ENCODE measurements at places on chromosomes 16 and 17.
A peak's percentile ranks its signal among the peaks of the same experiment; 100 is the strongest.

- DNase-seq: no peak
These were observed 19.3 kb upstream of the ITGA3 start for GRCh38 chr17:50036455-50037261.

- DNase-seq: no peak
These were observed 224.2 kb downstream of the BCAS3 start for GRCh38 chr17:60901806-60902205.

DNA sequence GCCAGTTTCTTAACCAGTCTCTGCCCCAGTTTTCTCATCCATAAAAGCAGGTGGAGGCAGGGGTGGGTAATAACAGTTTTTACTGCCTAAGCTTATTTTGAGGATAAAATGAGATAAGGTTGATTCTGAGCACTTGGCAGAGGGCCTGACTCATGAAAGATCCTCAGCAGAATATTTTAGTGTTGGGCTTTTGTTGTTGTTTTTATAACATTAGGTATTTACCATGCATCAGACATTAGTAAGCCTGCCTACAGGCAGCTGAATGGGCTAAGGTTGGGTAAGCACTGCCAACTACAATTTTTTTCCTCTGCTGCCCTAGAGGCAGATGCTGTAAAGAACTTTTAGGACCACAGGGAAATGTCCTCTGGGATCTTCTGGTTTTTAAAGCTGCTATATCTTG lies 43.1 kb downstream of the SCNN1G start:
- no peak for DNase-seq

GRCh38 chr17:16443511-16444257 lies 28.3 kb downstream of the TRPV2 start:
- DNase-seq: no peak

GRCh38 chr16:81604960-81605383 lies 160.4 kb downstream of the CMIP start:
- no peak for DNase-seq

- DNase-seq: no peak
These were observed 39.4 kb downstream of the TUBD1 start for GRCh38 chr17:59853168-59853918.

DNA sequence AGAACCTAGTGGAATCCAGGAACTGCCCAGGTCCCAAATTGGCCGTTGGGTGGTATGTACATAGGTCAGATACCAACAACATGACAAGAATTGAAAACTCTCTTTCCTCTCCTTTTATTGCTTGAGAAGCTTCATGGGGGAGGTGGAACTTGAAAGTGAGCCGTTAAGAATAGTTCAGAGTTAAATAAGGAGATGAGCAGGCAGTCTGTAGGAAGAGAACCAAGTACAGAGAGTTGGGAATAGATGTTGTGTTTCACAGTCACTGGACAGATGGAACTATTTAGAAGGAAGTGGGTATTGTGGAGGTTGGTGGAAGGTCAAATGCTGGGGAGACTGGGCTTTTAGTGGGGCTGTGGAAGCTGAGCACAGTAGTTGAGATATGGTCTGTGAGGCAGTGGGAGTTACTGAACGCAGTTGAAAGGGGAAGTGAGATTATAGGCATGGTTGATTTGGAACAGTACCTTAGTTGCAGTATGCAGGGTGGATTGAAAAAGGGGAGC lies 26.4 kb downstream of the ARHGAP44 start:
- DNase-seq: no peak

DNA sequence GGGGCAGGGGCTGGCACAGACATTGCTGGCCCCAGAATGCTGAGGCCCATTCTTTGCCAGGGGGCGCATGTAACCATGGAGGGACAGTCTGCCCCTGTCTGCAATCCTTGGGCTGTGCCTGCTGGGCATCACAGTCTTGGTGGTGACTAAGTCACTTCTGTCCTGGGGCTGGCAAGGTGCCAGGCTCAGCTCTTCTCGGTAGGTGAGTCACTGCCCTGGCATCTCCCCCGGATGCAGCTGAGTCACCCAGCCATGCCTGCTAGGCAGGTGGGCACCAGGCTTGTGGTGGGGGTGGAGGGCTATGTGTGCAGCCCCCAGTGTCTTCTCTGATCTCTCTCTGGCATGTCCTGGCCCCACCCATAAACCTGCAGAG lies 5.6 kb downstream of the RARA start:
- peak; percentile 63 for DNase-seq

GRCh38 chr17:28726226-28726626 lies at the start of gene TLCD1:
Gene TLCD1 (minus strand): TSS chr17:28726233. CDS start chr17:28726097, 136 bp downstream.
- no peak for DNase-seq

DNA sequence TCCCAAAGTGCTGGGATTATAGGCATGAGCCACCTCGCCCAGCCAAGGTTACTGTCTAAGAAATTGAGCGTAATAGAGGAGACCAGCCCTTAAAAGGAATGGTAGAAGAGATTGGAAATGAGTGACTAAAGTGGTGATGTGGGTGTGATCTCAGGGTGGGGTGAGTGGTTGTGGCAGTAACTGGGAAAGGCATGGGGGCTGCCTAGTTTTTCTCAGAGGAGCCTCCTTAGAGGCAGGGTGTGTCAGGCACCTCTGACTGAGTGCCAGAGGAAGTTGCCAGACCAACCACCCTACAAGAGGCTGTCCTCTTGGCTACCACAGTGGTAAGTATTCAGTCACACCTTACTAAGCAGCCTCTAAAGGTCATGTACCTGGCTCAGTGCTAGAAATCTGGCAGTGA lies 8.9 kb downstream of the DUS2 start:
- no peak for DNase-seq

- DNase-seq: no peak
These were observed 18.6 kb downstream of the CIBAR2 start for GRCh38 chr16:85093705-85094104.

- no peak for DNase-seq
These were observed 28.2 kb upstream of the TNFRSF13B start for GRCh38 chr17:16999931-17000625.

GRCh38 chr17:1315891-1316403 lies 36.5 kb downstream of the TRARG1 start:
- no peak for DNase-seq

DNA sequence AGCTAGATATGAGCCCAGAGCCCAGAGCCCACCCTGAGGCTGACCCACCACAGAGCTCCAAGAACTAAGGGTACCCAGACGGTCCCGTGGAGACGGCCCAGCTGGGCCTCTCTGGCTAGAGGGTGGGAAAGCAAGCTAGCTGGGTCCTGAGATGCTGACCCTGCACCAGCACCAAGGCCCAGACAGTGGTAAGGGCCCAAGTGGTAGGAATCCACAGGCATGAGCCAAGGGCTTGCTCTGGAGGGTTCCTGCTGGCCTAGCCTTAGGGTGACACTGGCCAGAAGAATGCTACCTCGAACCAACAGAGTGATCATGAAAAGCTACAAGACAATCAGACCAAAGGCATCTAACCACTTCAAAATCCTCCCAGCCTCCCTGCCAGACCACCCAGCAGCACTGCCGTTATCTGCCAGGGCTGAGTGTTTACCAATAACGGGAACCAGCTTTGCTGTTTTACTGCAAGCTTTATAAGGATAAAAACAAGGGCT lies 13.2 kb downstream of the HIC1 start:
- DNase-seq: no peak

DNA sequence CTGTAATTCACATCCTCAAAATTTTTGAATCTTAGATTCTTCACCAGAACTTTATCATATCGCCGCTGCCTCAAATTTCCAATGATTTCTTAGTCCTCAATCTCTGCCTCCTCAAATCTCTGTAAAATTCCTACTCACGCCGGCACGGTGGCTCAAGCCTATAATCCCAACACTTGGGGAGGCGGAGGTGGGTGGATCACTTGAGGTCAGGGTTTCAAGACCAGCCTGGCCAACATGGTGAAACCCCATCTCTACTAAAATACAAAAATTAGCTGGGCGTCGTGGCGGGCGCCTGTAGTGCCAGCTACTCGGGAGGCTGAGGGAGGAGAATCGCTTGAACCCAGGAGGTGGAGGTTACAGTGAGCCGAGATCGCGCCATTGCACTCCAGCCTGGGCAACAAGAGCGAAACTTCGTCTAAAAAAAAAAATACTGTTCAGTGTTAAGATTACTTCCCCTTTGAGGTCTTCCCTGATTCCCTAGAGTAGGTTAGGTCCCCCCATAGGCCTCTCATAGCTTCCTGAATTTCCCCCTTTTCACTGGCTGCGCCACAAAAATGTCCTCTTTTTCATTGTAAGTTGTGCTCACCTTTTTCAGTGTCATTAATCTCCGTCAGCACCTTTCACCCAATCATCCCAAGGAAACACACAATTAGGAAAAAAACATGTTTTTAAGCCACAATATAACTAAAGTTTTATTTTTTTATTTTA lies 919 bp upstream of the CBX1 start:
- DNase-seq: no peak

DNA sequence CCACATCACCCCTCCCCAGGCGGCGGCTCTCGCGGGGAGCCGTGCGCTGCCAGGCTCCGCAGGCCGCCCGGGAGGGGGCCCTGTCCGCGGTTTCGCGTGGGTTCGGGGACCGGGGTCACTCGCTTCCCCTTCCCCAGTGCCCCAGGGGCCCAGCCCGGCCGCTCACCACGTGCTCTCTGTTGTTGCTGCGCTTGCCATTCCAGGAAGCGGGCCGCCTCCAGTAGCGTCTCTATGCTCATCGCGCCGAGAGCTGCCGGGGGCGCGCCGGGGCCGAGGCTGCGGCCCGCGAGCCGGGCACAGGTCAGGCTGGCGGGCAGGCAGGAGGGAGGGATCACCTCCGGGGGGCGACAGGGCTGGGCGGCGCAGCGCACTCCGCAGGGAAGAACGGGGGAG lies 390 bp downstream of the MNT start:
- no peak for DNase-seq

DNA sequence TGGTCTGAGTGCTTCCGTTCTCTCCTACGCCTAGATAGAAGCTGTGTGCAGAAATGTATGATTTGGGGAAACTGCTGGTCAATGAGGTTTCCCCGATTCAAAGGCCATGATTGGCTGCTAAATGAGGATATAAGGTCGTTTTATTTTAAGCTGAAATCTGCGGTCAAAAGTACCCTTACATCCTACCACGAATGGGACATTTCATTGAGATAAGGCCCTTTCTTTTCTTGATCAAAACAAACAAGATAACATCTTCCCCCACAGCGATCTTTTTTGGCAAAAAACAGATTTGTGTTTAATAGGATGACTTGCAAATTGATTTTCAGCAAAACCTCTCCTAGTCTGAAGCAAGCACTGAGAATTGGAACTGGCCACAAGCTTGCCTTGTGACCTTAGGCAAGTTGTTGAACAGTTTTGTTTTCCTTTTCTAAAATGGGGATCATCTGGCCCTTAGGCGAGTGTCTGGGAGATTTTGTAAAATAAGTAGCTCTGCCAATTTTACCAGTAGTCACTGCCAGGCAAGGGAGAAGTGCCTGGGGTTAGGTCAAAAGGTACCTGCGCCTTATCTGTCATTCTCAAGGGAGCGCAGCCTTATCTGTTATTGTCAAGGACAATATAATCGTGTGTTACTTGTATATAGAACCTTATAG lies 635 bp downstream of the SCPEP1 start:
- DNase-seq: no peak

- DNase-seq: no peak
These were observed 19.5 kb downstream of the TRAF4 start for GRCh38 chr17:28763137-28763799.

- no peak for DNase-seq
These were observed 194.1 kb downstream of the GSG1L start for GRCh38 chr16:27869411-27869810.

DNA sequence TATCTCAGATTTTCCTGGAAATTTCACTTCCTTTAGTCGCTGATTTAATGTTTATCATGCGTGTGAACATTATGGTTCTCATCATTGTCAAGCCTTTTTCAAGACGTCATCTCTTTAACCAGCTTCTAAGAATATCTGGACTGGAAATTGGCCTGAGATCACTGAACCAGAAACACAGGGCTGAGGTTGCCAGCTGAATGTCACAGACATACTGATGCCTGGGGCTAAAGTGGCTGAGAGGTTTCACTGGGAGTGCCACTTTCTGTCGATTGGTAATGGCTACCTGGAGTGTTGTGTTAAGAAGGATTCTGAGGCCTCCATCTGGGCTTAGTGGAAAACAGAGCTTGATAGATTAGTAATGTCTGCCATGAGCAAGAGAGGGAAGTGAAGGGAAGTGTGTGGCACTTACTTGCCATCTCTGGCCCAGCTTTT lies 54.2 kb downstream of the CRISPLD2 start:
- no peak for DNase-seq

DNA sequence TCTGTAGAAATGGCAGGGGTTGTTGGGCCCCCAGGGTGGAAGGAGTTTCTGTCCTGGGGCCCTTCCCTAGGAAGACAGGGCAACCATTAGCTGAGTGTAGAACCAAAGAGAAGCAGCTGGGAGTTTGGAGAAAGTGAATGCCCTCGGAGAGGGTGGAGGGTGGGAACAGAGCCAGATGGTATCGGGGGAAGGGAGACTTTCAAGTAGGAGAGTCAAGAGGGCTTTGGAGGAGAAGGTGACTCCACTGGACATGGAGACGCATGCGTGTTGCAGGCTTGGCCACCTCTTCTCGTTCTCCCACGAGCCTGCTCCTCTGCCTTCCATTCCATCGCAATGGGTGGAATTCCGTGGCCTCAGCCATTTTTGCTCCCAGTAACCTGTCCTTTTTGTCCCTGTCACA lies 19.4 kb downstream of the SLC47A1 start:
- no peak for DNase-seq

All from DMS 273 treated with DMSO at 0.1 percent for 48 hours (cell line).